ENCODE measurements at places on chromosomes 4 and X.

- no peak for DNase-seq
Measured at GRCh38 chr4:158166701-158167100, 6.1 kb downstream of the GASK1B start.

- no peak for DNase-seq
Measured at GRCh38 chr4:182242787-182243186, 415 bp upstream of the TENM3 start.

DNA sequence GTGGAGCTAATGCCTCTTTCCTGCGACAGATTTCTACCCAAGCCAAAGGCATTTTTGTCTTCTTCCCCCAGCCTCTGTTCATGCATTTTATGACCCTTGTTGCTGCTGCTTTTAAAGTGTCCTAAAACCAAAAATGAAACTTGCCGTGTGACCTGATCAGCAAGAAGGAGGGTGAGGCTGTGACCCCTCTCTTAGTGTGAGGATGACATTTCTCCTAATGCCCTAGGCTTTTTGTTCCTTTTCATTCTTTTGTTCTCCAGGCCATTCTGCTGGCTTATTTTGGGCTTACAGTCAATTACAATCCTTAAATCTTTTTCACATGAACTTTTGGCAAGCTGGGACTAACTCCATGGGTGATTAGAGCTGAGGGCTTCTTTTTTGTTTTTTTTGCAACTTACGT lies 34.4 kb downstream of the PTTG2 start:
- no peak for DNase-seq

DNA sequence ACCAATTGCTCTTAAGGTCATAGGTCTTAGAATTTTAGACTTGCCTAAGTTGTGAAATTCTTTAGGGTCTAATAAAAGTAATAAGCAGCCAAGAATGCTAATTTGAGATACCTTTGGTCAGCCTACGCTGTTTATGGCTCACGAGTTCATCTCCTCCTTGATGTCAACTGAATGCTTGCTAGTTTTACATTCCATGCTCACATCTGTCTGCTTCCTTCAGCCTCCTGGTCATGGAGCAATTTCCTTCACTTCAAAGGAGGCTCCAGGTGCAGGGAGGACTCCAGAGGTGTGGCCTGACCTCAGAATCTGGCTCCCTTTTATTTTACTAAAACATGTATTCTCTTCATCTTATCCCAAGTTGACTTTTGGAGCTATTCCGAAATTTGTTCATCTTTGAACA lies 23.3 kb upstream of the LNX1 start:
- no peak for DNase-seq

GRCh38 chrX:100662796-100663195 lies 18.8 kb downstream of the SRPX2 start:
- no peak for DNase-seq

Data from activated CD8-positive, alpha-beta memory T cell treated with anti-CD3 and anti-CD28 coated beads for 1 hour (primary cell).